ENCODE measurements at places on chromosomes 1 and 21.

DNA sequence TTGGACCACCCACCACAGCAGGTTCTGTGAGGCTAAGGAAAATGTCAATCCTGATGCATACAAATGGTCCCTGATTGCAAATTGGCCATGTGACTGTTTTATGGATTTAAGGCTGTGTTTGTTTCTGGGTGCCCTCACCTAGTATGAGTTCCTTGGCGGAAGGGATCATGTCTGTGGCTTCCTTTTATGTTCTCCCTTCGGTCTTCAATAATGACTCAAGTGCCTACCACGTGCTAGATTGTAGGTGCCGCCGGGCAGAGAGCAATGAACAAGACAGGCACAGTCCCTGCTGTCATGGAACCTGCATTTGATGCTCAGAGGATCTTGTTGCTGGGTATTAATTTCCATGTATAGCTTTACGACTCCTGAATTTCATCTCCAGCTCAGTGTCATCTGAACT, 9.8 kb upstream of the VWA5B1 start:
- DNase-seq = no peak

DNA sequence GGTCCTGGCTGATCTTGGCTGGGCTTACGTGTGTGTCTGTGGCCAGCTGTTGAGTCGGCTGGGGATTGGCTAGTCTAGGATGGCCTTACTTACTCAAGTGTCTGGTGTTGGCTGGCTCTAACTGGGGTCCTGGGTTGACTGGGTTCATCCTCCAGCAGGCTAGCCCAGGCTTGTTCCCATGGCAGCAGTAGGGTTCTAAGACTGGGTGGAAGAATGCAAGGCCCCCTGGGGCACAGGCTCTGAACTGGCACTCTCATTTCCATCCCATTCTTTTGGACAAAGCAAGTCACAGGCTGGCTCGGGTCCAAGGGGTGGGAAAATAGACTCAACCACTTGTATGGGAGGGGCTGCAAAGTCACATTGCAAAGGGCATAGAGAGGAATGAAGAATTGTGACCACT, 7.9 kb upstream of the OPRD1 start:
- no peak for DNase-seq

DNA sequence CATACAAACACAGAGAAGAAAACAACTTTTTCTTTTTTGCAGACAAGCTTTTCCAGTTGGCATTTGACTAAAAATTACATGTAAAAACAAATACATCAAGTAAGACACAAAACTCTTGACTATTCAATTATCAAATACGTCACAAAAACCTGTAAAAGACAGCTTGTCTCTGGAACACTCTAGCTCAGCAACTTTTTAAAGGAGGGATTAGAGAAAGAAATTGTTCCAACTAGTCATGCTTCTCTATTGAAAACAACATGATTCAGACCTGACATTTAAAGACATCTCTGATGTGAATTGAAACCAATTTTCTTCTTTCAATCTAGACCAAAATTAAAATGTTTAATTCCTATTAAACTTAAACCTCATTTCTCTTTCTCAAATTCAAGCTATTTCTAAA, 30.3 kb downstream of the SMYD3 start:
- DNase-seq = no peak

- DNase-seq = no peak
These were observed 5.9 kb downstream of the ANKRD35 start for GRCh38 chr1:145879775-145880174.

DNA sequence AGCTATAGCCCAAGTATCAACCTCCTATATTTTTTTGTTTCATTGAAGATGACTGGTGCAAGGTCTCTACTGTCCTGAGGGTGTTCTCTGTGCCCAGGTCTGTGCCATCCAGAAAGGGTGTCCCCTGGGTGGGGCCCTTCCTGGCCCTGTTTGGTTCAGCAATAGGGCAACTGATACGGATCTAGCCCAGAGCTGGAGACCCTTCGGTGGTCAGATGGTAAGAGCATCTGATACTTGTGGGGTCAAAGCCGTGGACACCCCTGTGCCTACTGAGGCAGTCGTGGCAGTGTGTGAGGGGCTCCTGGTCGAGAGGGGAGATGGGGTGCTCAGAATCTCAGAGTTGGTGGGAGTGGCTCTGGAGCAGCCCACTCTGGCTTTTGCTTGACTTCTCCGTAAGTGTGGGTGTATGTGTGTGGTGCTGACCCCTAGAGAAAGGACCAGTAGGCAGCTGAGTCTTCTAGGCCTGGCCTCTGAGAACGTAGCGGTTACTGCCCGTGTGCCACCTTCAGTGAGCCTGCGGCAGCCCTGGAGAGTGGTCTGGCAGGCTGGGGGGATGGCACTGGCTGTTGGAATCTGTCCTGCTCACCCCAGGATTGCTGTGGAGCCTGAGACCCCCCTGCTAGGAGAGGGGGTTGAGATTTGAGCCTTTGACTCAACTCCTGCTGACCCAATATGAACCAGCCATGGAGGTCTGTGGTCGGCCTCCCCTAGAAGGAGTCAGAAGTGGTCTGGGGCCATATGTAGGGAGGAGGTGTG, 2.7 kb downstream of the AMPD2 start:
- no peak for DNase-seq

DNA sequence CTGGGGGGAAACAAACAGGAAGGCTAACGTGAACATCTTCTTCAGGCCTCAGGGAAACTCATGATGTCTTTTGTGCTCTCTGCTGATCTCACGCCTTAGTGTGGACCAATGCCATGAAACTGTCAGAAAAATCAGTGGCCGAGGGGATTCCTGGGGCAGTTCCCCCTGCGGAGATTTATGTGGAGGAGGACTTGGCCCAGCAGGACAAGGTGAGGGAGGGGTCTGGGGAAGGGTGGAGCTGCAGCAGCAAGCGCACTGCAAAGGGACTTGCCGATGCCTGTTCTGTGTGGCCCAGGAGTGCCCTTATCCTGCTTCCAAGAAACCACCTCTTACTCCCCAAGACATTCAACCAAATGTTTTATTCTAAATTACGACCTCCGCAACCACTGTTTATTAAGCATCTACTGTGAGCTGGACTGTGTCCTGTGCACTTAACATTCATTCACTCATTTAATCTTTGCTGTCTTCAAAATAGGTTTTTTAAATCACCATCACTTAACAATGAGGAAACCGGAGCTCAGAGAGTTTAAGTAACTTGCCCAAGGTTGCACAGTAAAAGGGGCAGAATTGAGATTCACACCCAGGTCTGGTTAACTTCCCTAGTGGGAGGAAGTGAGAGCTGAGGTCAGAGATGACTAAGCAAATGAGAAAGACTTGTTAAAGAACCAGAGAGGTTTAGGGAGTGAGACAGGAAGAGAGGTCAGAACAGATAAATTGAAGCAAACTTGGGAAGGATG, 49.7 kb downstream of the FHAD1 start:
- no peak for DNase-seq

- DNase-seq = no peak
These were observed 313.2 kb downstream of the OLFM3 start for GRCh38 chr1:101683561-101683960.

- no peak for DNase-seq
These were observed 10.9 kb downstream of the SLC41A1 start for GRCh38 chr1:205802060-205802459.

GRCh38 chr1:9877962-9878361, 32.1 kb downstream of the CTNNBIP1 start:
- no peak for DNase-seq

DNA sequence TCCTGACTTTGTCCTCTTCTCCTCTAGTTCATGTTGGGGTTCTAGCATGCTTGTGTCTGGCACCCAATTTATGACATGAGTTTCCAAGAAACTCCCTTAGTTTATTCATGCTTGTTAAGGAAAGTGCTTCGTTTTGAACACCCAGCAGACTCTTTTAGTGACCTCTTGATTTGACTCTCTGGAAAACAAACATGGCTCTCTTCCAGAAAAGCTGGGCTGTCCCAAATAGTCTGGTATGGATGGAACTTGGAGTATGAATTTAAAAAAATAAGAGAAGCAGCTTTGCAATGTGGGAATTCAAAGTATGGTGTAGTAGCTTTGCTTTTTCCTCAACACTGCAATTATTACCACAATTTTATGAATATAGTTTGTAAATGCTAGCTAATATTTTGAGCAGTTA, 143.4 kb upstream of the C8B start:
- no peak for DNase-seq

Measured in SW 1271 (cell line).